HCT116 (cell line): ENCODE measurements at places on chromosomes 16 and 17. TPM values are rescaled to one million over a fixed set of nuclear protein-coding genes. Genes with fewer than 3 reads are reported as not detected.
A peak's percentile ranks its signal among the peaks of the same experiment; 100 is the strongest.

GRCh38 chr17:18246880-18247612 is 11.5 kb downstream of the FLII start:
- peaks cover 12% of the 10 kb centered on the region for H3K4me1 ChIP-seq
- H3K36me3 ChIP-seq, result peaks cover 20% of the 10 kb centered on the region
- DNase-seq, result no peak

The SOCS1 gene
- 4.9 TPM for total RNA-seq

GRCh38 chr17:19260958-19261357 is 23.8 kb downstream of the EPN2 start:
- peaks cover 26% of the 10 kb centered on the region for H3K4me1 ChIP-seq
- peak; percentile 10 for DNase-seq
- H3K27me3 ChIP-seq, result no peaks in the 10 kb centered on the region

The HYDIN gene
- not detected for total RNA-seq

GRCh38 chr17:78879635-78880186 is 23.3 kb downstream of the CEP295NL start:
- no peak for DNase-seq
- no peaks in the 10 kb centered on the region for H3K27me3 ChIP-seq
- no peak overlapping the region; the same call in 1 of the 2 replicates for H3K27ac ChIP-seq
- H3K36me3 ChIP-seq, result no peaks in the 10 kb centered on the region
- peaks cover 40% of the 10 kb centered on the region for H3K4me1 ChIP-seq

DNA sequence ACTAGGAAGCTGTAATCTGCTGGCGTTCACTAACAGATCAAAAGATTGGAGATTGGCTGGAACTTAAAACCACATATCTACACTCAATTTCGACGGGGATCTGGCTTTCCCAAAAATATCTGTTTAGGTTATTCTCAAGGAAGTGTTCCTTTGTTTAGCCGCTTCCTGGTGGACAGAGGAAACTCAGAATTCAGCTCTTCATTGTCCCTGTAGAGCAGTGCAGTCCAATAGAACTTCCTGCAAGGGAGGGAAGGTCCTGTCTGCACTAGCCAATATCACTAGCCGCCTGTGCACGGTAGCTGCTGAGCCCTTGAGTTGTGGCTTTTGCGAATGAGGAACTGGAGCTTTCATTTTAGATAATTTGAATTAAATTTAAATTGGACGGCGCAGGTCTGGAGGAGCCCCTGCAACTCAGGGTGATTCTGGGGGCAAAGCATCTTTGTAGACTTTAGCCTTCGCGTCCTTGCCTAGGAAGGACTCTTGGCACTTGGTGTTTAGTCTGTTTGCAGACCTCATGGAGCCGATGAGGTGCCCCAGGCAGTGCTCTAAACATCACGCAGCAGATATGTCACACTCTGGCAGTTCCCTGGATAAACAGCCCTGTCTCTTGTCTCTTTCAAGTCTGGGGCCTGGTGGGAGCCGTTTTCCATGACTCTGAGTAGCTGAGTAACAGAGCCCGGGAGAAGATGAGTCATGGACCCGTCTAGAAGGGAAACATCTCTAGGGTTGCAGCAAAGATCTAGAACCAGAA is 122.2 kb downstream of the CCDC182 start:
- no peak overlapping the region for H3K4me3 ChIP-seq
- no peaks in the 10 kb centered on the region for H3K36me3 ChIP-seq
- H3K27ac ChIP-seq, result no peak overlapping the region
- H3K27me3 ChIP-seq, result no peaks in the 10 kb centered on the region
- DNase-seq, result no peak

- H3K4me3 ChIP-seq, result no peak overlapping the region
- no peak overlapping the region for H3K27ac ChIP-seq
- H3K27me3 ChIP-seq, result no peaks in the 10 kb centered on the region; the same call in 1 of the 2 replicates
- H3K36me3 ChIP-seq, result no peaks in the 10 kb centered on the region
- DNase-seq, result no peak
- no peaks in the 10 kb centered on the region for H3K4me1 ChIP-seq
Measured at GRCh38 chr16:58831386-58831785, 97.3 kb upstream of the GOT2 start.

- H3K4me1 ChIP-seq, result no peaks in the 10 kb centered on the region
- no peak overlapping the region for H3K27ac ChIP-seq
- DNase-seq, result no peak
- no peaks in the 10 kb centered on the region for H3K27me3 ChIP-seq
Measured at GRCh38 chr17:70313086-70313852, 143.9 kb downstream of the KCNJ2 start.

The HEATR9 gene
- not detected for total RNA-seq

GRCh38 chr16:65136681-65137080 is 14.8 kb upstream of the CDH11 start:
- H3K4me1 ChIP-seq, result no peaks in the 10 kb centered on the region
- H3K36me3 ChIP-seq, result no peaks in the 10 kb centered on the region
- DNase-seq, result no peak
- no peak overlapping the region for H3K4me3 ChIP-seq
- no peaks in the 10 kb centered on the region for H3K27me3 ChIP-seq
- H3K27ac ChIP-seq, result no peak overlapping the region

DNA sequence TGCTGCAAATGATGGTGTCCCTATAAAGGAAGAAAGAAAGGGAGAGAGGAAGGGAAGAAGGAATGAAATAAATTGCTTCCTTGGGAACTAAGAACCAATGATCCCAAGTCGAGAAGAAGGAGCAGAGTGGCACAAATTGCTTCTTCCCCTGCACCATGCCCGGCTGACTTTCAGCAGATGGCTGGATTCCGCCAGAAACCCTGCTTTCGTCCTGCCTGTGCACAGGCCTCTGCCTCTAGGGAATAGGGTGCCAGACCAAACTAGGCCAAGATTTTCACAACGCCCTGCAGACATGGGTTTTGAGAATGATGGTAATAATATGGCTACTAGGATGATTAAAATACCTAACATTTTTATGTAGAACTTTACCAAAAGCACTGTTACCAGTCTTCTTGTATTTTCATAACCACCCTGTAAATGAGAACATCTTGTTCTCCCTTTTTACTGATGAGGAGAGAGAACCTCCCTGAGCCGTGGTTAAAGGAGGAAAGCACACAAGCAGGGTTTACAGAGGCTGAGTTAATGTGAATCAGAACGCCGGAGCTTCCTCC is 122.1 kb upstream of the HSBP1 start:
- H3K4me3 ChIP-seq, result no peak overlapping the region
- no peak overlapping the region for H3K27ac ChIP-seq
- DNase-seq, result no peak
- H3K36me3 ChIP-seq, result no peaks in the 10 kb centered on the region
- peaks cover 18% of the 10 kb centered on the region; the same call in 1 of the 2 replicates for H3K27me3 ChIP-seq

GRCh38 chr16:2815299-2815771 is 1.7 kb upstream of the PRSS21 start:
- H3K4me3 ChIP-seq, result no peak overlapping the region
- no peaks in the 10 kb centered on the region for H3K27me3 ChIP-seq
- 0 out of 2 replicates have a peak, but pooled peaks cover 3% of the 10 kb centered on the region for H3K4me1 ChIP-seq
- DNase-seq, result no peak
- H3K36me3 ChIP-seq, result no peaks in the 10 kb centered on the region
- H3K27ac ChIP-seq, result no peak overlapping the region

DNA sequence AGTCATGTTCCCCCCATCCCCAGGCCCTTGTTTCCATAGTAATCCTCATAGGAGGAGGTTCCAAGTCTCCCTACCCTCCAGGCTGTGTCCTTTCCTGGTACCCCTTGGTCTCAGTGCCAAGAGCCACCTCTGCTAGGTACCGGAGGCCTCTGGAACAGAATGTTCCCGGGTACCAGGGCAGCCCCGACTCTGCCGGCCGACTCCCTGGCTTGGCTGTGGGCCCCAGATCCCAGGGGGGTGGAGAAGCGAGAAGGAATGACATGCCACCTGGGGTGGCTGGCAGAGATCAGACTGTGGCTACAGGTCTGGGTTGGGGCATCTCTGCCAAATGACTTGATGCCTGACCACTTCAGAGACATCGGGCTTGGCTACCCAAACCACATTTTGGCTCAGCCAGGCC is 3.6 kb downstream of the STAC2 start:
- no peaks in the 10 kb centered on the region for H3K27me3 ChIP-seq
- no peaks in the 10 kb centered on the region for H3K36me3 ChIP-seq
- DNase-seq, result no peak
- H3K27ac ChIP-seq, result no peak overlapping the region
- no peak overlapping the region for H3K4me3 ChIP-seq

The FBXW10 gene
- total RNA-seq, result not detected

The ZNF423 gene
- total RNA-seq, result 0.22 TPM

The SMPD3 gene
- 0.89 TPM for total RNA-seq

The OR4D1 gene
- total RNA-seq, result not detected

The QRICH2 gene
- total RNA-seq, result 4.9 TPM

- no peak for DNase-seq
- no peaks in the 10 kb centered on the region for H3K4me1 ChIP-seq
- H3K36me3 ChIP-seq, result no peaks in the 10 kb centered on the region
- no peak within 1 kb of the TSS for H3K27ac ChIP-seq
- 0 out of 2 replicates have a peak, but pooled peaks cover 3% of the 10 kb centered on the region for H3K27me3 ChIP-seq
- no peak within 1 kb of the TSS for H3K4me3 ChIP-seq
Measured at GRCh38 chr17:36001110-36001771, at the start of gene CCL15. CCL15 (minus strand) TSS chr17:36001553; CDS start chr17:36001492, 61 bp downstream.

The PLEKHH3 gene
- total RNA-seq, result 66.3 TPM

The EME1 gene
- 31.8 TPM for total RNA-seq

DNA sequence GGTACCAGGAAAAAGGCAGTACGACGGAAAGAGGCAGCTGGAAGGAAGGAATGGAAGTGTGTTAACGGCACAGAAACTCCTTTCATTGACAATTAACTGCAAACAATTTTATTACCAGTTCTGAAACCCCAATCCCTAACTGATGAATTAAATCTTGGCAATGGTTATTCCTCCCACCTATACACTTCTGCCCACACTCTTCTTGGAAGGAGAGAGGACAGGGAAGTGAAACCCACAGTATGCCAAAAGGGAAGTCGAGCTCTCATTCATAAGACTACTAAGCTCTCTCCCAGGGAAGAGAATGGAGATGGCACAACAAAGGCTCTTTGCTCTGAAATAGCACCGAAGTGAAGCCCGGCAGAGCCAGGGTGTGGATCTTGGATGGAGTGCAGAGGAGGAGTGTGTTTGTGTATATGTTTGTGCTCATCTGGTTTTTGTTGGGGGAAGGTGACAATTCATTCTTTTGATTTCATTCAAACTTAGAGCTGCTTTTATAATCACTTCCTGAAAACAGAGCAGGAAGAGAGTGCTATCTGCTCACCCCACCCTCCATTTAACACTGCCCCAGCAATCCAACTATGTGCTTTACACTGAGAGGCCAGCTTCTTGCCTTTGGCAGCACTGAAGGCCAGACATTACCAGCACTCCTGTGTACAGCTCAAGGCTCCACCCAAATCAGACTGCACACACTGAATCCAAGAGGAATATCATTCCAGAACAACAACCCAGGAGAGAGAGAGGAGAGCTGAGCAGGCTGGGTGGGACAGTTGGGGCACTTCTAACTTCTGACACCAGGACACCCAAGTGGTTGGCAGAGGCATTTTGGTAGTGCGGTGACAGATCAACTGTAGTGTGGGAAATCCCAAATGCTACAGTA is 68.7 kb downstream of the HIC1 start:
- no peak for DNase-seq
- no peaks in the 10 kb centered on the region for H3K4me1 ChIP-seq
- no peak overlapping the region for H3K4me3 ChIP-seq
- no peaks in the 10 kb centered on the region for H3K27me3 ChIP-seq
- H3K27ac ChIP-seq, result no peak overlapping the region
- H3K36me3 ChIP-seq, result no peaks in the 10 kb centered on the region

GRCh38 chr16:69039333-69039941 is 66.0 kb upstream of the HAS3 start:
- peak overlapping the region; percentile 53; the same call in 1 of the 2 replicates for H3K27ac ChIP-seq
- H3K27me3 ChIP-seq, result no peaks in the 10 kb centered on the region
- H3K36me3 ChIP-seq, result peaks cover 8% of the 10 kb centered on the region
- H3K4me3 ChIP-seq, result no peak overlapping the region
- peaks cover 18% of the 10 kb centered on the region for H3K4me1 ChIP-seq
- no peak for DNase-seq

DNA sequence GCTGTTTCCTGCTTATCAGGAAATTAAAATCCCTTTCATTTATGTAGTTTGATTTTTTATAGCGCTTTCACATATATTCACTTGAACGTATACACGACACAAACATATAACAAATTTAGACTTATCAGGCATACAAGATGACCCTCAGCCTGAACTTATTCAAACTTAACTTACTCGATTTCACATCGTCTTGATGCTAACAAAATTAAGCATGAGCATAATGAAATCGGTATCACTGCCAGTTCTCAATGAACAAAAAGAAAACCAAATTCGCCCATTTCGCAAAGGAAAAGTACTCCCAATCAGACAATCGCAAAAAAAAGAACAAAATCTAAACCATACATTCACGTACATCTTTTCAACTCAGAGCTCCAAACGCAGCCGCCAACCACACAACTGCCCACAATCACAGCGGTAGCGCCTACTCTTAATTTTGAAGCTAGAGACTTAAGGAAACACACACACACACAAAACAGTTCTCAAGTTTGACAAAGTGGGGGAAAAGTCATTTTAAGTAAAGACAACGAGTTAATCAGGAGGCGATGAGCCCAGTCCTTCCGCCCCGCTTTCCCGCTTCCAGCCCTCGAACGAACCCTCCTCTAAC is 1.1 kb downstream of the GJC1 start:
- no peaks in the 10 kb centered on the region for H3K36me3 ChIP-seq
- H3K27me3 ChIP-seq, result no peaks in the 10 kb centered on the region
- H3K4me3 ChIP-seq, result peak overlapping the region; percentile 82
- no peak for DNase-seq
- H3K4me1 ChIP-seq, result peaks cover 53% of the 10 kb centered on the region

GRCh38 chr17:3804503-3804931 is 3.5 kb upstream of the ITGAE start:
- H3K27ac ChIP-seq, result no peak overlapping the region
- peaks cover 4% of the 10 kb centered on the region; the same call in 1 of the 2 replicates for H3K36me3 ChIP-seq
- DNase-seq, result no peak
- H3K4me3 ChIP-seq, result no peak overlapping the region
- H3K4me1 ChIP-seq, result peaks cover 3% of the 10 kb centered on the region; the same call in 1 of the 2 replicates

The NACA2 gene
- total RNA-seq, result not detected

DNA sequence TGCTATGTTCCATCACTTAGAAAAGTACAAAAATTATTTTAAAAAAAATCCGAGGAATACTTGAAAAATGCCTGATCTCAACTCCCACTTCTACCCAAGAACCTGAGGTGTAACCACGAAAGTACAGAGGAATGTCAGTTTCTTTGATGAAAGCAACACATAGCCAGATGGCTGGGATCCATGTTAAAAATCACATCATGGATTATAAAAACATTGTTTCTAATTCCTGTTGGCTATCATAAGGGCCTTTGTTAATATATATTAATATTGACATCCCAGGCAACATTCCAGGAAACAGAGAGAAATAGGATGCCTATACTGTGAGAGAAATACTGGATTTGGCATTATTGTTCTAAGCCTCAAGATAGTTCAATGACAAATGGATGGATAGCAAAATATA is 115.3 kb downstream of the SKAP1 start:
- no peak for DNase-seq
- H3K4me1 ChIP-seq, result no peaks in the 10 kb centered on the region
- H3K36me3 ChIP-seq, result no peaks in the 10 kb centered on the region
- no peaks in the 10 kb centered on the region for H3K27me3 ChIP-seq

DNA sequence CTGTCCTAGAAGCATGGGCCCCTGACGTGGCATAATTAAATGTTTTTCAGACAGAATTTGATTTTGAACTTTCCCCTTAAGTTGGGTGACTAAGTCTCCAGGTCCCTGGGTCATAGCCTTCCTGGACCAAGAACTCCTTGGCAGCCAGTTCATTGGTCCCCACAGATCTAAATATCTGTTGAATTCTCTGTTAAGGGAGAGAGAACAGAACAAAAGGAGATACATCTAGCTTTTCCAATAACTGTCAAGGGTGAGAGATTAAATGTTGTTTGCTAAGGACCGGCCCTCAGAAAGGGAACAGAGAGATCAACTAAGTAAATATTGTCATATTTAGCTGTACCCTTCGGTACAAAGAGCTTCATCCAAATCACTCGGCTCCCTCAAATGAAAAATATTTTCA is 78.2 kb upstream of the NOL11 start:
- H3K27me3 ChIP-seq, result no peaks in the 10 kb centered on the region
- peaks cover 44% of the 10 kb centered on the region for H3K4me1 ChIP-seq
- H3K27ac ChIP-seq, result no peak overlapping the region
- no peaks in the 10 kb centered on the region for H3K36me3 ChIP-seq
- DNase-seq, result no peak
